Metanephros (tissue), 2 donors: ENCODE measurements at places on chromosomes 11 and 22. TPM values are rescaled to one million over a fixed set of nuclear protein-coding genes. Genes with fewer than 3 reads are reported as not detected.

P2RY6 gene
- 1.5 TPM for total RNA-seq

RNF215 gene
- total RNA-seq = 22.1 TPM

THRSP gene
- total RNA-seq = 2.0 TPM

ARHGEF17 gene
- 102 TPM for total RNA-seq

MMP1 gene
- total RNA-seq = 0.06 TPM

TRMU gene
- 63.2 TPM for total RNA-seq

OR6A2 gene
- 0.41 TPM for total RNA-seq

NARS2 gene
- 26.0 TPM for total RNA-seq

CDC42BPG gene
- total RNA-seq = 8.7 TPM

CHEK1 gene
- total RNA-seq = 17.6 TPM

CCDC86 gene
- 11.6 TPM for total RNA-seq

PATE4 gene
- total RNA-seq = not detected

TTC28 gene
- 77.8 TPM for total RNA-seq

ZNF215 gene
- total RNA-seq = 2.2 TPM

KMT2A gene
- total RNA-seq = 85.0 TPM

MPEG1 gene
- 20.3 TPM for total RNA-seq

MS4A6E gene
- total RNA-seq = not detected

RTN4R gene
- 7.6 TPM for total RNA-seq

ADORA2A gene
- total RNA-seq = 13.5 TPM

C11orf16 gene
- total RNA-seq = 0.47 TPM

KIRREL3 gene
- total RNA-seq = 6.1 TPM

MTCH2 gene
- 49.9 TPM for total RNA-seq

NUMA1 gene
- 313 TPM for total RNA-seq

APOA4 gene
- total RNA-seq = 0.35 TPM

PHOX2A gene
- not detected for total RNA-seq

LRRC74B gene
- not detected for total RNA-seq

PNPLA5 gene
- not detected for total RNA-seq

DDB1 gene
- total RNA-seq = 230 TPM

MMP3 gene
- total RNA-seq = not detected

MAPK8IP2 gene
- total RNA-seq = 1.8 TPM

CARD16 gene
- 1.8 TPM for total RNA-seq
